HFF-Myc (cell line): ENCODE measurements at places on chromosomes 1 and 21.

GRCh38 chr1:160410406-160411005 is 10.1 kb downstream of the VANGL2 start:
- no peak for DNase-seq

- DNase-seq = no peak
These were observed 24.7 kb downstream of the TENT5C start for GRCh38 chr1:117630423-117630998.

GRCh38 chr1:41618066-41618825 is 133.8 kb upstream of the EDN2 start:
- no peak for DNase-seq

DNA sequence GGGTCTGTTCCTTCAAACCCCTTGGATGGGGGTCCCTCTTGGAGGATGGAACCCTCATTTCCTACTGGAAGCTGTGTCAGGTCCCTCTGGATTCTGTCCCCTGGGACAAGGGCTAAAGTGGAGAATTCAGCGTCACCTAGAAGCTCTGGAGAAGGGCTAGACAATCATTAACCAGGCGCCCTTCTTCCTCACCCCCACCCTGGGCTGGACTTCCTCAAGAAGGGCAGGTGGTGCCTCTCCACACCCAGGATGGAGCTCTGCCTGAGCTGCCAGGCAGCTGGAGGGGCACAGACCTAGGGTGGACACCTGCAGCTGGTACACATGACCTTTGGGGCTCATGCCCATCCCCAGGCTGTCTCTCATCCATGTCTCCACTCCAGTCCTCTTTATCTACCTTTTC is 3.6 kb downstream of the CELF3 start:
- no peak for DNase-seq

DNA sequence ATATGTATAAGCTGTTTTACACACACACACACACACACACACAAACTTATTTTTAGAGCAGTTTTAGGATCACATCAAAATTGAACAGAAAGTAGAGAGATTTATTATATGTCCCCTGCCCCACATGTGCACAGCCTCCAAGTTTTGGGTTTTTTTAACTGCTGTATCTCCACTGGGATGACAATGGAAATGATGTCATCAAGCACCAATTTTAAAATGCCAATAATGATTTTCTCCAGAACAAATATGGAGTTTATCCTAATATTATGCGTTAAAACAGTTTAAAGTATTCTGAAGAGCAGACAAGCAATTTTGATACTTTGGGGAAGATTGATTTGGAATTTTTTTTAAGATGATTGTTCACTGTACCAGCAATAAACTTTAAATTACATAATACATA is 56.7 kb downstream of the GFI1 start:
- DNase-seq = no peak

DNA sequence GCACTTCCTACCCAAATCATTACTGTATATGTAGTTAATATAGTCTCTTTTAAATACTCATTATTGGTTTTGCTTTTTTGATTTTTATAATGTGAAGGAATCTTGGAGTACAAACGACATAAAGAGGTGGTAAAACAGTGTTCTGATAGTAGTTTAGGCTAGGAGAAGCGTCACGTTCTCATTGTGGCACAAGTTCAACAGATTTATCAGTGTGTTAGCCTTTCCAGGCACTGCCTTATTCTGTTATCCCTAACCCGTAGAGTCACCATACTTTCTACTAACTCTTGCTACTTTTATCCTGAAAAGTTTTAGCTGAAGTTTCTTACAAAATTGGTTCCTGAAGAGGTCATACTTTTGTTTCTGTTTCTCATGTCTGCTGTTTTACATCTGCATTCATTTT is 174.6 kb upstream of the CACYBP start:
- no peak for DNase-seq

- DNase-seq = no peak
These were observed 54.3 kb upstream of the HNRNPU start for GRCh38 chr1:244918421-244919319.

DNA sequence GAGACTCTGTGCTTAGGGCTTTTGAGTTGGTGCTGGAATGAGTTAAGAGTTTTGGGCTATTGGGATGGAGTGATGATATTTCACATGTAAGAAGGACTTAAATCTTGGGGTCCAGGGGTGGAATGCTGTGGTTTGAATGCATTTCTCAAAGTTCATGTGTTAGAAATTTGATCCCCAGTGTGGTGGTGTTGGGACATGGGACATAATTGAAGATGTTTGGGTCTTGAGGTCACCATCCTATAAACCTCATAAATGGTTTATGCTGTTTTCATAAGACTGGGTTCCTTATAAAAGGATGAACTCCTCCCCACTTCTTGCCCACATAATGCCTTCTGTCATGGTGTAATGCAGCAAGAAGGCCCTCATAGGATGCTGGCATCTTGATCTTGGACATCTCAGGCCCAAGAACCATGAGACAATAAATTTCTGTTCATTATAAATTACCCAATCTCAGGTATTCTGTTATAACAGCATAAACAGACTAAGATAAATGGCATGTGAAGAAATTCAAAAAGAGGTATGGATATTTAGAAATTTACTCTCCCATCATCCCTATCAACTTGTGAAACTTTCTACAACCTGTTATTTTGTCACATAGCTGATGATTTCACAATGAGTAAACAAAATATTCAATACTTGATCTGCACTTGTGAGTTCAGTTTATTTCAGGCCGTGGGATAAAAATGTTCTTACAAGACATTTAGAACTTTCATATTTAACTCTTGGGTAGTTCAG is 48.0 kb upstream of the NEK7 start:
- DNase-seq = no peak
